Substantia nigra (tissue), 51 donors: ENCODE measurements at places on chromosomes 3 and 15.

DNA sequence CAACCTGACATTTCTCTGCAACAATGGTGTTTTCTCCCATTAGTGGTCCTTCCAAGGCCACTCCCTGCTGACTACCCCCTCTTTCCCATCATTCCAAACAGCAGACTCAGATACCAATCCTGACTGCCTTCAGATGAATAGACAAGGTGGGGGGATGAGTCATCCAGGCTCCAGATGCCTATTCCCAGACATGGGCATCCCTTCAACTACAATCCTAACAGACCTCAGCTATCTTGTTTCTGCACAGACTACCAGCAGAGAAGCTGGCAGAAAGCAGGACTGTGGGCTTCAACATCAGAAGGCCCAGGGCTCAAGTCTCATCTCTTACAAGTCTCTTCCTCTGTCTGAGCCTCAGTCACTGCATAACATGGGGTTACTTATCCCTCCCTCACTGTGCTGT lies 2.2 kb downstream of the RBP1 start:
- no peak for DNase-seq

- no peak for DNase-seq
Observed at GRCh38 chr3:166526881-166527280, 689.7 kb upstream of the BCHE start.

GRCh38 chr3:141629976-141630375 lies 108.1 kb upstream of the RNF7 start:
- no peak for DNase-seq

GRCh38 chr15:96262097-96262496 lies 68.4 kb upstream of the NR2F2 start:
- DNase-seq, result no peak

DNA sequence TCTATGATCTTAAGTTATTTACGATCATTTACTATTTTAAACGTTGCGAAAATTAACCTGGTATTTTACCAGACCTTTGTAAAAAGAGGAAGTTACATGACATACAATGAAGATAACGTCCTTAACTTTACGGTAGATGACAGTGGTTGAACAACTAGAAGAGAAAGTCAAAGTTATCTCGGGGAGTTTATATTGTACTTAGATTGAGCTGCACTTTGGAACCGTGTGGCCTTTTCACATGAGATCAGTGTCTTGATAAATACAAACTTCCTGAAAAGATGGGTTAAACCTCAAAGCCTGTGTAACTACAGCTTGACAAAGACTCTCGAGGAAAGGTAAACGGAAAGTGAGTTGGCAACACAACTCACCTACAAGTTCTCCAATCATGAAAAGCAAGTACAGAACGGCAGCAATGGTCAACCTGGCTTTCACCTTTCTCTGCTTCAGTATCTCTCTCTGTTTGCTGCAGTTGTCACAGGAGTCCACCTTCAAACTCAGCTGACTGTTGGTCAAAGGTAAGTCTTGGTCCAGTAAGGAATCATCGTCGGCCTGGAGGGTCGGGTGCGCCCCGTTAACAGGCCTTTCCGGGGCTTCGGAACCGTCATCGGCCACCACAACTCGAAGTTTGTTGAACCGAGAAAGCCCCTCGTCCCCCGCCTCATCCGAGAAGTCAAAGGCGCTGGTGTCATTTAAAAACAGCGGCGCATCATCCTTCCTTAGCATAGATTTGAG lies 793 bp downstream of the SLC30A4 start:
- no peak for DNase-seq

- no peak for DNase-seq
Observed at GRCh38 chr15:81298611-81299010, 25.3 kb downstream of the STARD5 start.

- no peak for DNase-seq
Observed at GRCh38 chr3:77053795-77054194, 13.9 kb downstream of the ROBO2 start.

GRCh38 chr3:49460188-49460890 lies 9.7 kb upstream of the DAG1 start:
- DNase-seq, result no peak

DNA sequence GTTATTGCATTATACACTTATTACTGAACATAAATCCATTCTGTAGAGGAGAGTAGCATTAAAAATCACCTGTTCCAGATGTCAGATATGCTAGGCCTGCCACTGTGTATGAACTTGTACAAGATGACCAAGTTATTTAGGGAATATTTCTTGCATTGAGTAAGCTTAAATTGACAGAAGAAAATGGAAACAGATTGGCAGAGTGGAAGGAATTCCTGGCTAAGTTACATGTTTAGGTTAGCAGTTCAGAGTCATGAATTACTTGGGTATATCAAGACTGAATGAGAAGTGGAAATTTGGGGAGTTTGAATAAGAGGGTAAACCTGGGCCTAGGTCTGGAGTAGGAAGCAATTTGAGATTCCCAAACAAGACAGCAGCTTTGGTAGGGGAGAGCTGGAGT lies 44.6 kb downstream of the ARHGAP31 start:
- DNase-seq, result no peak

DNA sequence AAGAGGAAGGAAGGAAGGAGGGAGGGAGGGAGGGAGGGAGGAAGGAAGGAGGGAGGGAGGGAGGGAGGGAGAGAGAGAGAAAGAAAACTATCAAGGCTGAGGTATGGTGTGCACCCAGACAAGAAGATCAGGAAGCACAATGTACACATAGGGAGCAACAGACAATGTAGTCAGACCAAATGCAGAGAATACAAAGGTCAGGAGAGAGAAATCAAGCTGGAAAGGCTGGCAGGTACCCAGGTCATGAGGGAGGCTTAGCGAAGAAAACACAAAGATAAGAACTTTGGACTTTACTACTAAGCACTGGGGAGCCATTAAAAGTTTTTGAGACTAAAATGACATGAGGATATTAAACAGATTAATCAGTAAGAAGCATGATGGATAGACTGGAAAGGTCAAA lies 176.0 kb upstream of the TMCO5A start:
- no peak for DNase-seq

DNA sequence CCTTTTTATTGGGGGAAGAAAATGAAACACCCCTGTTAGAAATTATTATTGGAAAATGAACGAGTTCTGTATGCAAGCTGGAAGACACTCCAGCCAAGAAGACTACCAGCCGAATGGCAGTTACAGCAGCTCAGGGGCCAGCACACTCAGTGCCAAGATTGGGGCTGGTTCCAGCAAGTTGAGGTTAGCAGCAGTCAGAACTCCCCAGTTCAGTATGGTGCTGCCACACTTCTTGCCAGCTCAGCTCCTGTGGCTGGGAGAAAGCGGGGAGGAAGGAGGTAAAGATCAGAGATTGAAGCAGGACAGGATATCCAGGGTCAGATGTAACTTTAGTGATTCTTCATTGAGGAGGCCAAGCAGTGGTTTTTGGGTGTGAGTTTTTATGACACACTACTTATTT lies 280.2 kb upstream of the NR2E3 start:
- no peak for DNase-seq

GRCh38 chr3:5766848-5767247 lies 579.3 kb downstream of the EDEM1 start:
- no peak for DNase-seq

- DNase-seq, result no peak
Observed at GRCh38 chr3:106740116-106740515, 637.1 kb upstream of the CCDC54 start.

- DNase-seq, result no peak
Observed at GRCh38 chr3:171950373-171950772, 89.0 kb upstream of the FNDC3B start.

- DNase-seq, result no peak
Observed at GRCh38 chr15:94584833-94585244, 353.5 kb downstream of the MCTP2 start.

- DNase-seq, result no peak
Observed at GRCh38 chr3:51916418-51916817, 13.3 kb upstream of the IQCF1 start.

DNA sequence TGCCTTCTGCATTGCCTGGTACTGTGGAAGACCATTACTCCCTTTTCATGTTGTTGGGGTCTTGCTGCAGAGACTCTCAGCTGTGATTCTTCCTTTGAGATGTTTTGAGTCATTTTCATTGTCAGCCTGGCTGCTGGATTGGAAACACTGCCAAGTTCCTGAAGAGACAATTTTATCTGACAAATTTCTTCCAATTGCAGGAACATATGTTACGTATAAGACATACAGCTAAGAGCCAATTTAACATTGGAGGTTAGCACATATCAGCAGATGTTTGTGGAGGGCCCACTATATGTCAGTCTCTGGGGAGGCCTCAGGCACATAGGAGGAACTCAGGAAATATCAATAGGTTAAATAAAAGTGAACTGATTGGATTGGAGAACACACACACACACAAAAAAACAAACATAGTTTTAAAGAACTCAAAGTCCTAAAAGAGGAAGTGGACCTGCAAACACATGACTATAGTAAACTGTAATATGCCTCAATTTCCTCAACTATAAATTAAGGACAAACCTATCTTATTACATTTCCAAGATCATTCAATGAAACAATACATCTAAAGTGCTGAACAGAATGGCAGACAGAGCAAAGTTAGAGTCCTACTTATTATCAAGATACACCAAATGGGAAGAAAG lies 172.3 kb downstream of the MYRIP start:
- no peak for DNase-seq

DNA sequence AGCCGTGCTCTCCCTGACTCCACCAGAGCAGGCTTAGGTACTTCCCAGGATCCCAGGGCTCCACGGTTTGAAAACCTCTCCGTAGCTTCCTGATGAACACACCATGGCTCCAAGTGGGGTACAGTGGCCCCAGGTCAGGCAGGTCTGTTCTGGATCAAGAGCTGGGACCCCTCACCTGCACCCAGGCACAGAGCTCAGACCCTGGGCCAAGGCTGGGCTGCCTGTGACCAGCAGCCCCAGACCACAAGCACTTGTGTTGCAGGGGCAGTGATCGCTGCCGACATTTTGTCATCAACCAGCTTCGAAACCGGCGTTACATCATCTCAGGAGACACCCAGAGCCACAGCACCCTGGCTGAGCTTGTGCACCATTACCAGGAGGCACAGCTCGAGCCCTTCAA lies 5.3 kb downstream of the SH2D7 start:
- DNase-seq, result no peak

DNA sequence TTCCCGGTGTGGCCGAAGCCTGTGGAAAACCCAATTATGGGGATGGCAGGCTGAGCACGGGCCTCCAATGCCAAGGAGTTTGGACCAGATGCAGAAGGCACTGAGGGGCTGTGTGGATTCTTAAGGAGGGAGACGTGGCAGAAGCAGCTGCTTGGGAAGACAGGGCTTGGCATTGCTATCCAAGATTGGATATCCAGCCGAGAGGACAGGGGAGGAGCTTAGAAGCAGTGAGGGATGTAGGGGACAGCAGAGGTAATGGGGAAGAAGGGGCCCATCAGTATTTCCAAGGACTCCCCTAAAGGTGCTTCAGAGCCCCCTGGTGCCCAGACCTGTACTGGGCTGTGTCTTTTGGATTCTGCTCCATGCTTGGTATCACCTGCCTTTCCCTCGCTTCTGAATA lies 112.8 kb upstream of the TLE3 start:
- no peak for DNase-seq

DNA sequence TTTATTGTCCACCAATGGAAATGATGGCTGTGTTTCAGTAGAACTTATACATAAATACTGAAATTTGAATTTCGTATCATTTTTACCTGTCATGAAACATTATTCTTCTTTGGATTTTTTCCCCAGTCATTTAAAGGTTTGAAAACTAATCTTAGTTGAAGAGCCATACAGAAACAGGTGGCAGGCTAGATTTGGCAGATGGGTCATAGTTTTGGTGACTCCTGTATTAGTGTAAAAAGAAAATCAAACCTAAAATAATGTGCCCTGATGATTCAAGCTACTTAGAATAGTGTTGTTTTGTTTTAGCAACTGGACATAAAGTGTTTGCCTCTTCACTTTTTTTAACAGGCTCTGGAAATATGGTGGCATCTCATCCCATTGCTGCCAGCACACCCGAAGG lies 68.9 kb downstream of the SIDT1 start:
- DNase-seq, result no peak

- DNase-seq, result no peak
Observed at GRCh38 chr3:36774052-36774451, 9.7 kb upstream of the DCLK3 start.

GRCh38 chr3:99645277-99646106 lies 7.1 kb downstream of the COL8A1 start:
- DNase-seq, result no peak

DNA sequence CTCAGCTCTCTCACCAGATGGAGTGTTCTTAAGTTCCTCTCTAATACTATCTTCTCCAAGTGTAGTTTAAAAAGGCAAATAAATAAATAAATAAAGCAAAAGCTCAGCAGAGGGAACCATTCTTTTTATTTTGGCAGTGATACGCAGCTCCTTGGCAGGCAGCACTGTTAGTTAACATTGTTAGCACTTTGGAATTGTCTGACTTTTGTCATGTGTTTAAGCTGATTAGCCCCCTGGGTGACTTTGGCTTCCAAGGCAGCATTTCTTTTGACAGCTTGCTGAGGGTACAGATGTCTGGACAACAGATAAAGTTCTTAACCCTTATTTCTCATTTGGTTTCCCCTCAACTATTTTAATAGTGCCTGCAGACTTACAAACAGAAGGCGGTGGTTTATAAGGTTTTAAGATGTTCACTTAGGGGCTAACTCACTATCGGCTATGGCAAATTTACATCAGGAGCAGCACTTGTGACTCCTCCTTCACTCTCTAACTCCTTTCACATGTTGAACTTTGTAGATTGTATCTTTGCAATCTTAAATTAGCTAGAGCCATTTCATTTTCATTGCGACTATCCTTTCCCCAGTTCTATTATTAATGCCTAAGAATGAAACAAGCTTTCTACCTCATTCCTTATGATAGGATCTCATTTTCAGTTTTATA lies 213.4 kb downstream of the ZBBX start:
- DNase-seq, result no peak

GRCh38 chr3:52398670-52399081 lies 46.2 kb downstream of the SEMA3G start:
- DNase-seq, result no peak

DNA sequence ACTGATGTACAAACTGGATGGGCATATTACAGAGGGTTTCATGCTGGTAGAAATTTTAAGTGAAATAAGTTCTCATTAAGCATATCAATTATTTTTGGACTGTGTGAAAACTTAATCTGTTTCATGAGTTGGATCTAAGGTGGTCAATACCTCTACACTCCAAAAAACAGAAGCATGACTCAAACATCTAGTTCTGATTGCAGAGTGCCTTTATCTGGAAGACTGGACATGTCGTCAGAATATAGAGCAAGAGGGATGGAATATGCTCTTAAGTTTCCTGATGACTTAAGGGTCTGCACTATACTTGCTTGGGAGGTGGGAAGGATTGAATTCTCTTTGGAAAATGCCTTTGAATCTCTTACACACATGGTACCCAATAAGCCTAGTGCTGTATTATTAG lies 138.3 kb downstream of the LPP start:
- no peak for DNase-seq

- no peak for DNase-seq
Observed at GRCh38 chr3:56025326-56025725, 442.9 kb downstream of the ERC2 start.

DNA sequence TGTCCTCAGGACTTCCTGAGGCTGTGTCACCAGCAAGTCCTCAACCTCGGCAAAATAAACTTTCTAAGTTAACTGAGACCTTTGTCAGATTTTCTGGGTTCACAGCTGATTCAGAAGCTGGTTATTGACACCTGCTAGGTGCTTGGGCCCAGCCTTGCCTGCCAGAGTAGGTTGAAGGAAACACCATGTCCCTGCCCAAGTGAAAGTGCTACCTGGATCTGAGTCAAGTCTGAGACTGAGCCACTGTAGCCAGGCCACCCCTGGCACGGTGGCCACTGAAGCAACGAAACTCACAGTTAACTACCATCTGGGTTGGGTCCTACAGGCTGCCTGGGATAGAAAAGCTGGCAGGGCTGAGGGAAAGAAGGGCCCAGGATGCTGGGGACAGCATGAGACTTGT lies 8.2 kb downstream of the HYAL2 start:
- DNase-seq, result no peak

- DNase-seq, result no peak
Observed at GRCh38 chr3:175342196-175342595, 483.1 kb downstream of the NAALADL2 start.
